Stimulated activated CD8-positive, alpha-beta memory T cell treated with anti-CD3 and anti-CD28 coated beads, Interleukin-4, amount 100 ng/mL, for 4 hours (primary cell): ENCODE measurements at places on chromosomes 6 and 20.

- DNase-seq, result no peak
These were observed 53.0 kb downstream of the SNAP25 start for GRCh38 chr20:10271494-10272219.

DNA sequence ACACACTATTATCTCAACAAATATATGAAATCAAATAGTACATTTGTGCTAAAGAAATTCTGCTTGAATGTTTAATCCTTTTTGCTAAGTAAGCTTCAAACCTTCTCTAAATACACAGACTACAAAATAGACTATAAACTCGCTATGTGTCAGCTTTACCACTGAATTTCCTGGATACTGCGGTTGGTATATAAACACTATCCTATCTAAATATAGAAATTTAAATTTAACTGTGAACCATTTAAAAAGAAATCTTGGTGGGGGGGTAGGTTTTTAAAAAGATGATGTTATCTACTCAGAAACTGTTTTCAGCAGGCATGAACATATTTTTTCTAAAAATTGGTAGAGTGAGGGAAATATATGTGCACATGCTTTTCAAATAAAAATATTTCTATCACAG lies 306.5 kb upstream of the RUNX2 start:
- DNase-seq, result no peak

GRCh38 chr6:157203312-157203744 lies 120.0 kb downstream of the TMEM242 start:
- no peak for DNase-seq

DNA sequence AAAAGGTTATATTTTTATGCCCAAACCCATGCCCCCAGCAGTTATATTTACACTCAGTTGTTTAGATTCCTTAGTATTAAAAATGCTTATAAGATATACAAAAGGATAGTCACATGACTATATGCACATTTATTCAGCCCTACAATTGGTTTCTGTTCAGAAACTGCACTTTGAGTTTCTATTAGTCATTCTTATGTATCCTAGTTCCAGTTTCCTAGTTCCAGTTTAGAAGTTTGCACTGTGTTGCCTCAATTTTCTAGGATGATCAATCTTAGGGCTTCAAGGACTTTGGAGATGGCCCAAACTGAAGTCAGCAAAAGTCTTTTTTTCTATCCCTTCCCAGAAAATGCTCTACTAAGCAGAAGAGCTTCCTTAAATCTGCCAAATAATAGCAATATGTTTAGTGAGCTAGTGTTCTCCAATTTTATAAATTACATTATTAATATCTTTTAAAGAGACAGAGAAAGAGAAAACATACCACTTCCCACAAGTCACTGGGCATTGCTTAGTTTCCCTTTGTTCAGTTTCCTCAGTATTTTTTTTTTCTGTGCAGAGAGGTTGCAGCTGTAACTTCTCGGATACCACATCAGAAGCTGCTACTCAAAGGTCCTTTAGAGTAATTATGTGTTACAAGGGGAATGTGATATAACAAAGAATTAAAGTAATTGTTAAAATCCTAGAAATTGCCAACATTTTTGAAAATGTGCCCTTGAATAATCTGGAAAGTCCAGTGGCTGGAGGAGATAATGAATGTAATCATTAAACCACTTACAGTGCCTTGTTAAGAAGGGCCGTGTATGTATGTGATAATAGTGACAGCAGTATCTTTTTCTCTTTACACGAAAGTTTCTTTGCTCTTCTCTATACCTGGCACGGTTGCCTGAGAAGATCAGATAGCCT lies 138.8 kb downstream of the KHDRBS2 start:
- no peak for DNase-seq

- no peak for DNase-seq
These were observed 127.9 kb upstream of the FOXO3 start for GRCh38 chr6:108432792-108433191.

DNA sequence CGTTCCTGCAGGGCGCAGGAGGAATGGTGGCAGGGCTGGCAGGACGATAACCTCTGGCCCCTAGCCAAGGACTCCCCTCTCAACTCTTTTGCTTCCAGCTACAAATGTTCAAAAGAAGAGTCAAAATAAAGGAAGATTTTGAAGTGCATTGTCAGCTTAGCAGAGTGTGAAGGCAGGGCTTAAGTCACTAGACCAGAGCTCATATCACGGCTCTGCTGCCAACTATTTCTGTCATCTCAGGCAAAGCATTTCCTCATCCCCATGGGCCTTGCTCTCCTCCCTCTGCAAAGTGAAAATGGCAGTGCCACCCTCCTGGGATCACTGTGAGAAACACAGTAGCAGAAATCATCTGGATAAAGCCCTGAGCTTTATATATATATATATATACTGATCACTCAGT lies 36.7 kb downstream of the CFAP61 start:
- DNase-seq, result no peak

DNA sequence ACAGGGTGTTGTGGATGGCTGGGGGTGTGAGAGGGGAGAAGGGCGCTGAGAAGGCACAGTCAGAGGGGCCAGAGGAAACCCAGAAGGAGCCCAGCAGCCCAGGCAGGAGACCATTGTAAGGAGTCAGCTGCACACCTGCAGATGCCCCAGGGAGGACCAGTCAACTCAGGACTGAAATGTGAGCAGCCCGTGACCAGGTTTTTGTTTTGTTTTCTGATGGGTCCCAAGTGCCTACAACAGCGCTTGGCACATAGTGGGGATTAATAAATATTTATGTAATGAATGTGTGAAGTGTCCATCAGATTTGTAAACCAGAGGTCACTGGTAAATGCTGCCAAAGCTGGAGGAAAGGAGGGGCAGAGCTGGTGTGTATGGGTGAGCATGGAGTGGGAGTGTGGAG lies 30.2 kb downstream of the TRAM2 start:
- DNase-seq, result no peak

DNA sequence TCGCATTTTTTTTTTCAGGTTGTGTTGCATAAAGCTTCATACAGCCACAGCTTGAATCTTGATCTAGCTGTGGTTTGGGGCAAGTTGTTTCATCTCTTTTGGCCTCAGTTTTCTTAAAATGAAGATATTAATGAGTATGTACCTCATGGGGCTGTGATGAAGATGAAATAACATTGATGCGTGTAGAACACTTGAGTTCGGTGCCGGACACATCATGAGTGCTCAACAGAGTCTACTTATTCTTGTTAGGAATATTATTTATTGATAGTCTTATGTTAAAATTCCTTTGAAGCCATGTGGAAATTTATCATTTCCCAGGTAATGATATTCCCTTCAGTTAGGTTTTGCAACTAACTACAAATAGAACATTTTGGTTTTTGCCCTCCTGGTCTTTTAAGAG lies 3.4 kb downstream of the PAQR8 start:
- DNase-seq, result no peak

DNA sequence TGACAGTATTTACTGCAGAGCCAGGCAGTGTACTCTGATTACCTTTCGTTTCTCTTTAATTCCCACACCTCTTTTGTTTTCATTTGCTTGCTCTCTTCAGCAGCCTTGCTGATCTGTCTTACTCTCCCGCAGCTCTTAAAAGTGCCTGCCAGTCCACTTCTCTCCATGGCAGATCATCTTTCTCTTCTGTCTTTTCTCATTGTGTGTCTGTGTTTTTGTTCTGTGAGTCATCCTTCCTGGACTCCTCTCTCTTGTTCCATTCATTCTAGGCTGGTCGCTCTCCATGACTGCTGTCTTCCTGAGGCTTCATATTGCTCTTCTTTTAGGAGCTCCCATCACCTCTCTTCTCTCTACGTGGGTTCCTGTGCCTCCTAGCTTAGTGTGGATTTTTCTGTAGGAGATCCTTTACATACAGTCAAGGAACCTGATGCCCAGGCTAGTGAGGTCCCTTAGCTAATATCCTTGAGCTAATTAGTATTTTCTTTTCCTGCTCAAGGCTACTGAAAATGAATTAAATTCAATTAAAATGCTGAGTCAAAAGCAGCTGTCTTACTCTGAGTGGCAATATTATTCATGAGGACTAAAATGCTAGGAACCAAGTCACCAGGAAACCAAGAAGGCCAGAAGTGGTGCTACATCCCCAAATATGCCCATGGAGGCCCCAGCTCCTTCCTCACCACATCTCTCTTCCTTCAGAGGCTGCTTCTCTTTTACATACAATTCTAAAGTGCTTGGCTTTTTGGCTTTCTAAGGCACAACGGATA lies 86.1 kb downstream of the SLX4IP start:
- DNase-seq, result no peak

- DNase-seq, result no peak
These were observed 88.2 kb upstream of the STXBP5 start for GRCh38 chr6:147116056-147116455.

DNA sequence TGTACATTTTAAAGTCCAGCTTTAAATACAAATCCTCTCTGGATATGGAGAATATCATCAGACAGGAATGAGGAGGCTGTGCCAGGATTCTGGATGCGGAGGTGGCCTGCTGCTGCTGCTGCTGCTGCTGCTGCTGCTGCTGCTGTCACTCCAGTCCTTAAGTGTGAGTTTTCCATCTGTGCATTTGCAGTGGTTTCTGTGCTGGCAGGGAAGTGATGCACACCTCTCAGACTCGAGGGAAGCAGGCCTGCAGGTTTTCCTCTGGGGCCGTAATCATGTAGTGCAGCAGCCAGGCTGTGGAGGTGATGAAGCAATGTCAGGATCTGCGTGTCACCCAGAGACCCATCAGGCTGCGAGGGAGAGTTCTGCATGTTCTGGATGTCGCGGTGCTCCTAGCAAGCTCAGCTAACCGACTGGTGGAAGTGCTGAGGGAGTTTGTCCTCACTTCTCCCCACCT lies 32.0 kb downstream of the CFAP61 start:
- DNase-seq, result no peak

- no peak for DNase-seq
These were observed 180.3 kb downstream of the ANKRD60 start for GRCh38 chr20:58048096-58048702.

DNA sequence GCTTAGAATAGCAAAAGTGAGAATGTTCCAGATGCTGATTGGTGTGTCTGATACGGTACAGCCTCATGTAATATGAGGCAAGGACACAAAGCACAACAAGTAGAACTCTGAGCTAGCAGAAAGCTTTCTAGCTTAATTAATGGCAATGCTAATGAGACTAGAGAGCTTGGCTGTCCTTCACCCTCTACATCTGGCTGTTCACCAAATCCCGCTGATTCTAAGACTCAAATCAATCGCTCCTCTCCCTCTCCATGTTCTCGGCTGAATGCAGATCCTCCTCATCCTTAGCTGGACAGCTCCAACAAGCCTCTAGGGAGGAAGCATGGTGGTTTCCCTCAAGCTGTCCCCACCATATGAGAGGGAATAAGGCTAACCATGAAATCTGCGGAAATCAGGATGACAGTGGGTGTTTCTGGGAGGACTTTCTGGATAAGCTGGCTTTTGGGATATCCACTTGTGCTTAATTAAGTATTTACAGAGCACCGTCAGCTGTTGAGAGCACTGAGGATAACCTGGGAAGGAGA lies 128.9 kb downstream of the FOXC1 start:
- no peak for DNase-seq

DNA sequence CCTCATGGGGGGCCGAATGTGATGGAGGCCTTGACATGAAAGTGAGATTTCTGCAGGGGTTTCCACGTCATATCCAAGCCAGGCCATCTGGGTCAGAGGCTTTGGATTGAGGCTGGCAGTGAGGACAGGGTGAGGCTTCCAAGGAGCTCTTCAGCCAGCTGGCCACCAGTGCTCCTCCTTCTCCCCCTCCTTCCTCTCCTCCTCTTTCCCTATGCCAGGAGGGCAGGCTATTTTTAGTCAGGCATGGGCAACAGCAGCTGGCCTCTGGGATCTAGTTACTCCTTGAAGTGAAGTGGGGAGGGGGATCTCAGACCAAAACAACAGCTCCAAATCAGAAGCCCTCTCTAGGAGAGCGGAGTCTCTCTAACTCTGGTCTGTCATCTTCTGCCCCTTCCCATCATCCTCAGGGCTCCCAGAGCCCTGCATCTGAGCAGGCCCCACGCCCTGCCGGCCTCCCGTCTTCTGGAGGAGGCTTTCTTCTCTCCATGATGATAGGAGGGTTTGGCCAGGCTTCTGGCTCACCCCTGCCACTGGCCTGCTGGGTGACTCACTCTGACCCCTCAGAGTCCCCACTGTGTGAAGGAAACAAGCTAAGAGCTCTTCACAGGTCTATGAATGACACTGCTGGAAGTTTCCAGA lies 612 bp downstream of the TNNC2 start:
- no peak for DNase-seq

DNA sequence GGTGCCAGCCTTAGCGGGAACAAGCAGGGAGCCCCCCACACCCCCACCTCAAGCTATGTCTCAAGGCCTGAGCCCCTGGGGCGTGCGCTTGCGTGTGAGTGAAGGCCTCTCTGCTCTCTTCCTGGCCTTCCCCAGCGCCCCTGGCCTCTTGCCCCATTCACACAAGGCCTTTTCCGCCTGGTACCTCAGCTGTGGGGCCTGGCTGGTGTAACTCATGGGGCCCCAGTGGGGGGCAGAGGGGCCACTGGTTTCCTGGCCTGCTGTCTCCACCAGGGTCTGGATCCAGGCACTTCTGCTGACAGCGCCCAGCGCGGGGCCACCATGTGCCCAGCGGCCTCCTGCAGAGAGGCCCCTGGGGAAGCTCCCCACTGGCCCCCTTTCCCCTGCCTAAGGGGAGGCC lies 34.7 kb downstream of the GNAS-AS1 start:
- DNase-seq, result no peak

- DNase-seq, result no peak
These were observed 40.8 kb upstream of the MBOAT1 start for GRCh38 chr6:20253021-20253420.

- DNase-seq, result no peak
These were observed 23.7 kb downstream of the SULF2 start for GRCh38 chr20:47761482-47762047.

DNA sequence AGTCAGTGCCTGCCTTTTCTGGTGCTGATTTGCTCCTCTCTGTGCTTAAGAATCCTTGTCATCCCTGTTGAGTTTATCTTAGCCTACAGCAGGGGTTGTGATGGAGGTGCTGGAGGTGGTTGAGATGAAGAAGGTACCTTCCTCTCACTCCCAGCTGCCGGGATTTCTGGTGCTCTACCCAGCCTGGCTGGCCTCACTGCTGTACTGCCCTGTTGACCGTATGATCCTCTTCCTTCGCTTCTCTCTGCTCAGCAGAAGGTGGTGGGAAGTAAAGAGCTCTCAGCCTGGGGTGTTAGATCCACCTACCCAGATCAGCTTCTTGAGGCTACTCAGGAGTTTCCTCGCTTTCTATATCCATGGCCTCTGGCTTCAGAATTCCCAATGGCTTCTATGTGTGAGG lies 101.0 kb upstream of the NXT1 start:
- no peak for DNase-seq

DNA sequence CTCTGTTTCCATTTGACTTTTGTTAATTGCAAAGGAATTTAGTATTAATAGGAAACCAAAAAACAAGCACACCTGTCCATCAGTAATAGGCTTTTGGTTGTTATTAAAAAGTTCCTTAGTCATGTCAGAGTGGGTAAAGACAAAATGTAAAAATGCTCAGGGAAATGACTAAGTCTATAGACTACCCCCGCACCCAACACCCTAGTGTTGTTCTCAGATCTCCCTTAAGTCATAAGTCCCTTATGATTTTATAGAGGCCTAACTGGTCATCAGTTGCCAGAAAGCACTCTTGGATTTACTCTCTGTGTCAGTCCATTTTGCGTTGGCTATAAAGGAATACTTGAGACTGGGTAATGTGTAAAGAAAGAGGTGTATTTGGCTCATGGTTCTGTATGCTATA lies 52.8 kb downstream of the MAP3K4 start:
- DNase-seq, result no peak

- no peak for DNase-seq
These were observed 98.4 kb upstream of the SLC22A16 start for GRCh38 chr6:110574817-110575216.
